ENCODE measurements at places on chromosomes 6 and 20.

DNA sequence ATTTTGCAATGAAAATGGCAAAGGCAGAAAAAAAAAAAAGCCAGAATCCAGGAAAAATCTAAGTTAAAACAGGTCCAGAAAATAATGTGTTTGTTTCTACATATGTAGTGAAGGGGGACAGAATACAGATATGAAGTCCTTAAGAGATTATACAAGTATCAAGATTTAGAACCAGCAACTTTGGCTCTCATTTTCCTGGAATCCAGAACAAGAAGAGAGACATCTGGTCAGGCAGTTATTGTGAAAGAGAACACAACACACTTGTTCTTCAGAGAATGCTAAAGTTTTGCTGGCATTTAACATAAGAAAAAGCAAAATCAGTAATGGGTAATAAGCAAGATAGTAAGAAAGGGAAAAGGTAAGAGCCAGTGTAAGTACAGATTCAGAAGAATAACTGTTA, 21.1 kb downstream of the BAG2 start:
- no peak for DNase-seq

DNA sequence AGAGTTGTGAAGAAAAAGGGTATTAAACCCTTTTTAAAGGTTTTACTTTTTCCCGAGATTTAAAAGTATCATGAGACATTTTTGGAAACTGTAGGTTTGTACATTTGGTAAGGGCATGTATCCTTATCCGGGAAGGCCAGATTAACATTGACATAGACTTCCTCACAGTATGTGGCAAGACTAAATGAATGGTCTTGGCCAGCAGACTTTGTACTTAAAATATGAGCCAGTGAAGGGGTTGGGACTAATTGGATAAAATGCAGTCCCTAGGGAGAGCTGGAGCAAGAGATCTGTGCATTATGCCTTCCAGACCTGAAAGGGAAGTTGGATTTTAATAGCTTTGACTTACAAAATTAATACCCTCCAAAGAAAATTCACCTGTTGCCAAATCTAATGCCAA, 60.4 kb upstream of the CCN2 start:
- no peak for DNase-seq

GRCh38 chr6:33758815-33759216, 12.1 kb upstream of the IP6K3 start:
- DNase-seq = no peak

GRCh38 chr6:43870660-43871061, 100.7 kb downstream of the VEGFA start:
- no peak for DNase-seq

DNA sequence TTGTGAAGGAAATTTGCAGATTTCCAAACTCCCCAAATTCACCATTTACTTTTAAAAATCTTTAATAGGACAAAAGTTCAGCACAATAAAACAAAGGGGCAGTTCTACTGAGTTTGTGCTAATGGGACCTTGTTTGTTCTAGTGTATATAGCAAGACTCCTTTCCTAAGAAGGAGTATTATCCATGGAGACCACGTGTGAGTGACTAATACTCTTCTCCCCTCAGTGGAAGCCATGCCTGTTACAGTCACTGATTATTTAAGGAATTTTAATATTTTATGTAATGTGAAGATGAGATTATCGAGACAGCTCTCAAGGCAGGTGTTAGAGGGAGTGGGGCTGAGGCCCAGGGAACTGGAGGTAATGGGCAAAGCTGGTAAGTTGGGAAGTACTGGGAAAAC, 16.4 kb upstream of the QKI start:
- no peak for DNase-seq

GRCh38 chr6:110996691-110997090, 14.9 kb downstream of the RPF2 start:
- DNase-seq = no peak

GRCh38 chr20:46828471-46828870, 66.2 kb upstream of the EYA2 start:
- DNase-seq = no peak

- no peak for DNase-seq
Observed at GRCh38 chr6:108068618-108069017, 5.9 kb downstream of the OSTM1 start.

- DNase-seq = no peak
Observed at GRCh38 chr20:61041481-61041880, 210.6 kb upstream of the CDH4 start.

GRCh38 chr20:23397961-23398360, 23.3 kb downstream of the NAPB start:
- DNase-seq = no peak

- no peak for DNase-seq
Observed at GRCh38 chr20:3922223-3922982, 33.2 kb downstream of the PANK2 start.

DNA sequence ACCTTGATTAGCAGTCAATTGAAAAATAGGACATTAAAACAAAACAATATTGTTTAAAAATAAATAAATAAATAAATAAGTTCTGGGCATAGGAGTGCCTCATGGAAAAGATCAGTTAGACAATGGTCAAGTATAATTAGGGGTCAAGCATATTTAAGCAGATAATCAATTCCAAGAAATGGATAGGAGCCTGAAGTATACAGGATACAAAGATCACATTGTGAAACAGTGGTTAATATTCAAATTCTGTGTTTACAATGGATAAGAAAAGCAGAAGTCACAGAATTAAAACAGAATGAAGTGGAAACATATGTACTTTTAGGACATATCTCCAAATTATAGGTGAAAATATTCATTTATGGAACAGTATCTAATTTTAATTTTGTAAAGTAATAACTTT, 1028.6 kb upstream of the CITED2 start:
- DNase-seq = no peak

DNA sequence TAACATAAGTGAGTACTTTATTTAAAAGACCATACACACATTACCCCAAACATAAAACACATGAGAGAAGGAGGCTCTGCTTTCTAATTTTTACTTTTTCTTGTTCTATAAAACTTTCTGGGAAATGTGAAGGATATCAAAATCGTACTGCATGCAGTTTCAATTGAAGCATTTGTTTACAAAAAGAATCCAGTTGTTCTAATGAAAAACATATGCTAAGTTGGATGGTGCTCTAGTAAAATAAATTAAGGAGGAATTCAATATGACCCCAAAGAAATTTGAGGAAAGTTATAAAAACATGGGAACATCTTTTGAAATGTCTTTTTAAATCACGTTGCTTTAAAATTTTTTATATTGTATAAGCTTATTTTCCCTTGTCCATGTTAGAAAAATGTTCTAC, 37.6 kb downstream of the OR2B6 start:
- DNase-seq = no peak

GRCh38 chr6:151236668-151237401, 2.9 kb upstream of the AKAP12 start:
- no peak for DNase-seq

- no peak for DNase-seq
Observed at GRCh38 chr6:96900873-96901272, 3.2 kb upstream of the NDUFAF4 start.

DNA sequence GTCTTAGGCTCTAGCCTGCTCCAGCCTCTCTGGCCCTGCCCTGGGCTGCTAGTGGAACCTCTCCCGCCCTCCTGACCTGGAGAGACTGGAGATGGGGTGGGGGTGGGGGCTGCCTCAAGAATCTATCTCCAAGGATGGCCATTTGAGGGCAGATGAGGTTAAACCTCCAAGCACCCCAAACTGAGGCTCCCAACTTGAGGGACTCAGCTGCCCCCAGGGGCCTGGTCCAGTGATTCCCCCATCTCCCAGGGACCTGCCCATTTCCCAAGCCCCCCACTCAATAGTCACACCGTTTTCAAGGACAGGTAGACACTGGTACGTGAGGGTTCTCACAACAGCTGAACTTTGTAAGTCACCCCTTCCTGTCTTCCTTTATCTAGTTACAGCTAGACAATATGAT, 7.1 kb upstream of the BPIFB1 start:
- DNase-seq = peak; percentile 12

DNA sequence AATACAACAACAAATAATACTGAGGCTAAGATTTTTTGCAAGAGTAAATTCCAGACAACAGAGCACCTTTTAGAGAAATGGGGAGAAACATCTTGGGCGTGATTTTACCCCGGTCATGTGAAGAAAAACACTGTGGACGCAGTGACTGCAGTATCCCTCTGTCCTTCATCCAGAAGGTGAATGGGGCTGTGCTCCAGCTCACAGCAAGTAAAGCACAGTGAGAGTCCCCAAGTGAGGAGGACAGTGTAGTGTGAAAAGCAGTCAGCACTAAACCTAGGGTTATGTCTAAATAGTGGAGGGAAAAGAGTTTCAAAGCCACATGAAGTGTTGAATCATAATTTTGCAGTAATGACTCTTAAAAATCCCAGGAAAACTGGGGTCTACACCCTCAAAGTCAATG, 338.4 kb downstream of the PACRG start:
- no peak for DNase-seq

DNA sequence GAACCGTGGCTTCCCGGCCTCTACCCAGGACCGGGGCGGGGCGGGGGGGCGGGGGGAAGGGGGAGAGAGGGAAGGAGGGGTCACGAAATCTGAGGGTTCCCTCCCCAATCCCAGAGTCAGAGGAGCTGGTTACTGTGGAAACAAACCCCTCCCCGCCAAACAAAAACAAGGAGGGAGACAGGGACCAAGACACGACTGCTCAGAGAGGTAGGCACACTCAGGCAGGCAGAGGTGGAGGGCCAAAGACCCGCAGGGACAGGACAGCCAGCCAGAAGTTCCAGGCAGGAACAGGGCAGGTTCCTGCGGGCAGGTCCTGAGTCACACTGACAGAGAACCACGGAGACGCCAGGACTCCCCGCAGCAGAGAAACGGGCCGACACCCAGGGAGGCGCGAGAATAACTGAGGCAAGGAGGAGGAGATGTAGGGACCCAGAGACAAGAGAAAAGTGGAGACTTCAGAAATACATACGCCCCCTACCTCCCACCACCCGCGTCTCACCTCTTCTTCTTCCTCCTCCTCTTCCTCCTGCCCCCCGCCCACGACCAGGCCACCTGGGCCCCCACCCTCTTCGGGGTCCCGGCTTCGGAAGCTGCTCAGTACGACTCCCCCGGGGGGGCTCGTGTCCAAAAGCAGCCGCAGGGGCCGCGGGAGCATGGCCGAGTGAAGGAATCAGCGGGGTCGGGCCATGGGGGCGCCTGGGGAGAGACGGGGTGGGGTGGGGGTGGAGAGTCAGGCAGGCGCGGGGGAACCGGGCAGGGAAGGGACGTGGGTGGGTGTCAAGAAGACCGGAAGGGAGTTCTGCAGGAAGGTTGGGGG, 578 bp downstream of the RGL2 start:
- peak; percentile 95 for DNase-seq

GRCh38 chr6:142947714-142948480, 2.9 kb upstream of the HIVEP2 start:
- DNase-seq = no peak

GRCh38 chr6:159693894-159694545, 979 bp upstream of the SOD2 start:
- no peak for DNase-seq

GRCh38 chr20:38979434-38979833, 17.3 kb downstream of the DHX35 start:
- no peak for DNase-seq

DNA sequence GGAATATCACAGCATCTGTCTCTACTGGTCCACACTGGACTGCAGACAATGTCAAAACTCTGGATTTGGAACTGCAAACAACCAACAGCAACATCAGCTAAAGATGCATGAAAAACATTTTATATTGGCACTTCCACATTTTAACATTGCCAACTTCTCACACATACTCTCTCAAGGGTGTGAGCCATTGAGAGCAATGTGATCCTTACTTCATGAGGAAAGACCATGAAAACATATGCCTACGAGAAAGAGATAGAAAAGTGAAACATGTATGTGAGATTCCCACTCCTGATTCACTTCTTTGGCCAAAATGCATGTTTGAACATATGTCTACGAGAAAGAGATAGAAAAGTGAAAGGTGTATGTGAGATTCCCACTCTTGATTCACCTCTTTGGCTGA, 99.4 kb downstream of the COL12A1 start:
- no peak for DNase-seq

GRCh38 chr6:12163149-12163548, 127.0 kb upstream of the EDN1 start:
- DNase-seq = no peak

- no peak for DNase-seq
Observed at GRCh38 chr6:18055098-18055497, 67.4 kb downstream of the NHLRC1 start.

- DNase-seq = no peak
Observed at GRCh38 chr6:61949161-61949560, 336.9 kb downstream of the KHDRBS2 start.

DNA sequence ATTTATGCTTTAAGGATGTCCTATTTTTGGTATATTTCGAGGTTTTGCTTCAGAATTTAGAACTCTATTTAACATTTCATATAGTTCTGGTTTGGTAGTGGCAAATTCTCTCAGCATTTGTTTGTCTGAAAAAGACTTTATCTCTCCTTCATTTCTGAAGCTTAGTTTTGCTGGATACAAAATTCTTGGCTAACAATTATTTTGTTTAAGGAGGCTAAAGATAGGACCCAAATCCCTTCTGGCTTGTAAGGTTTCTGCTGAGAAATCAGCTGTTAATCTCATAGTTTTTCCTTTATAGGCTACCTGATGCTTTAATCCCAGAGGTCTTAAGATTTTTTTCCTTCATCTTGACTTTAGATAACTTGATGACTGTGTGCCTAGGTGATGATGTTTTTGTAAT, 162.7 kb upstream of the B3GAT2 start:
- no peak for DNase-seq

DNA sequence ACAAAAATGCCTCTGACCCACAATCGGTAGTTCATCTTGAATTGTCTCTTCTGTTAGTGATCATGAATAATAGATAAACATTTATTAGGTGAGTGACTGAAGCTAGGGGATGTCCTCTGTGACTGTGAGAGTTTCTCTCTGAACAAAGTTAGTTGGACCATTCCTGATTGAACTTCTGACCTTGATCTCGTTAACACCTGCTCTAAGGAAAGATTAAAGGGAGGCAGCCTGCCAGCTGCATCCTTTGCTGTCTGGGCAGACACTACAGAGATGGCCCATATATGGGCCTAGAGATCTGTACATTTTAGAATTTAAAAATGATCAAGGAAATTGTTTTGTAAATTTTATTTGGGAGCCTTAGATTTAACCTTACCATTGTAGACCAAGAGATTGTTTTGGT, 27.3 kb downstream of the MAPK14 start:
- no peak for DNase-seq

DNA sequence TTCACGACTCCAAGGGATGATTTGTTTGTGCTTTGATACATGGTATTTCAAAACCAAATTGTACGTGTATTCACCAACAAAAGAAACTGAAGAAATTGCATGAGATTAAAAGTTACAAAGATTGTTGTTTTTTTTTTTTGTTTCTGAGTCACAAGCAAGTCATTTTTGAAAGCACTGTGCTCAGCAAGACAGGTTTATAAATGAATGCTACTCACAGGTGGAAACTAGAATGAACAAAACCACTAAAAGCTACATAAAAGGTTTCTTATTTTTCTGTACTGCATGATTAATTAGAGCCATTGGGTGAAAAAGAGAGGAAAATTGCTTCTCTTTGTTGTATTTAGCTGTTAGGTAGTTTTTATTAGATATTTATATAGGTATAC, 90.2 kb upstream of the RIPOR2 start:
- DNase-seq = no peak

GRCh38 chr6:45054610-45055009, 273.5 kb upstream of the RUNX2 start:
- no peak for DNase-seq

Data from islet precursor cell (in vitro differentiated cells).